ENCODE measurements at places on chromosomes 6 and 20.

DNA sequence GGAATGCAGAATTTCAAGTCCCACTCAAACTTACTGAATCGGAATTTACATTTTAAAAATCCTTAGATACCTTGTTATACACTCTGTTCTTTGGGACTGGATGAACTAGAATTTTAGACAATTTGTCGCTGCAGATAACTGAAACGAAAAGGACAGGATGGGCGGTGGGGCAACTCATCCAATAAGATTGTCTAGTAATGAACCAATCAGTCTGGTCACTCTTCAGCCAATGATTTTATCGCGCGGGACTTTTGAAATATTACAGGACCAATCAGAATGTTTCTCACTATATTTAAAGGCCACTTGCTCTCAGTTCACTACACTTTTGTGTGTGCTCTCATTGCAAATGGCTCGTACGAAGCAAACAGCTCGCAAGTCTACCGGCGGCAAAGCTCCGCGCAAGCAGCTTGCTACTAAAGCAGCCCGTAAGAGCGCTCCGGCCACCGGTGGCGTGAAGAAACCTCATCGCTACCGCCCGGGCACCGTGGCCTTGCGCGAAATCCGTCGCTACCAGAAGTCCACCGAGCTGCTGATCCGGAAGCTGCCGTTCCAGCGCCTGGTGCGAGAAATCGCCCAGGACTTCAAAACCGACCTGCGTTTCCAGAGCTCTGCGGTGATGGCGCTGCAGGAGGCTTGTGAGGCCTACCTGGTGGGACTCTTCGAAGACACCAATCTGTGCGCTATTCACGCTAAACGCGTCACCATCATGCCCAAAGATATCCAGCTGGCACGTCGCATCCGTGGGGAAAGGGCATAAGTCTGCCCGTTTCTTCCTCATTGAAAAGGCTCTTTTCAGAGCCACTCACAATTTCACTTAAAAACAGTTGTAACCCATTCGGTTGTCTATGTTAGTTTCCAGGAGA is 41.9 kb upstream of the HFE start:
- peak; percentile 93 for DNase-seq

DNA sequence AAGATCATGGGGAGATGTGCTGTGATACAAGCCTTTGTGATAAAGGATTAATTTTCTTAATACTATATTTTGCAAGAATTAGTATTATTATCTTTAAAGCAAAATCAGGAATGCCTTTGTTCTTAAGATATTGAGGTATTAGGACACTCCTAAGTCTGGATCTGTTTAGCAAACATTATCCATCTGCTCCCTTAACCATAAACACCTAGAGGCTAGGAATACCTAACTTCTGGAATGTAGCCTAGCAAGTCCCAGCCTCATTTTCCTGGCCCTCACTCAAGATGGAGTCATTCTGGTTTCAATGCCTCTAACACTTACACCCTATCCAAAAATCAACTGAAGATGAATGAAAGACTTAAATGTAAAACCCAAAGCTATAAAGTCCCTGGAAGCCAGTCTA is 106.3 kb upstream of the GJE1 start:
- no peak for DNase-seq

- no peak for DNase-seq
Observed at GRCh38 chr6:144886682-144887081, 601.5 kb downstream of the UTRN start.

DNA sequence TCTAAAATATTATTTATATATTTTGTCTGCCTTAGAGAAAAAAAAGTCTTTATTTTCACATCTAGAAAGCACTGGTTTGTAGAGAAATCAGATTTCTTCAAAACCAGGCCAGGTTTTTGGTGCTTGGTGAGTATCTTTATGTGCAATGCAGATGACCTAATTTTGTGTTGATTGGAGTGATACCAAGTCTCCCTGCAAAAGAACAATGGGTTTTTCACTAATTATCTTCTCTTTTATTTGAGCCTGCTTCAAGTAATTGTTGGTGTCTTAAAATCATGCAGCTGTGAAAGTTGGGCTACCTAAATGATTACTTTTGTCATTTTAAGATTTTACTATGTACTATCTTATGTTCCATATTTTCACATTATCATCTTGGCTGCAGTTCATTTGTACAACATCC is 874.7 kb downstream of the TFAP2A start:
- DNase-seq, result no peak

DNA sequence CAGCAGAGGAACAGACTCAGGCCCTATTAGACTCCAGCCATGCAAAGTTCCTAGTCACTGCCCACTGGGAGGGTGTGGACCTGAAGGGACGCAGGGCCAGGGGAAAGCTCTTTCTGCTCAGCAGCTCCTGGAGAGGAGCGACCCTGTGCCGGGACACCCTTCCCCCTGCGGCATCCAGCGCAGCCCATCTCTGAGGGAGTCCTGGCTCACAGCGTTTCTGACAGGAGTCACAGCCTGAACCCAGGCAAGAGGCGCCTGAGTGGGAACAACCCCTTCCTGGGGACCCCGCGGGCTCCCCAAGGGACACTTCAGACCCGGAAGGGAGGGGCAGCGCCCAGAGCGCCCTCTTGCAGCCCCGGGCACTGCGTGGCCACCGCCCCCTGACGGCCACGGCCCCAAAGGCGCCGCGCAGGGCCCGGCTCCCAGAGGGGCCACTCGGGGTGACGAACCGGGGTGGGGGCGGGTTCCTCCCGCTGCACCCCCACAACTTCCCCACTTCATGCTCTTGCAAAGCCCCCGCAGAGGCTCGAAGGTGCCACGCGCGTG is 862 bp downstream of the UCKL1 start:
- DNase-seq, result no peak

DNA sequence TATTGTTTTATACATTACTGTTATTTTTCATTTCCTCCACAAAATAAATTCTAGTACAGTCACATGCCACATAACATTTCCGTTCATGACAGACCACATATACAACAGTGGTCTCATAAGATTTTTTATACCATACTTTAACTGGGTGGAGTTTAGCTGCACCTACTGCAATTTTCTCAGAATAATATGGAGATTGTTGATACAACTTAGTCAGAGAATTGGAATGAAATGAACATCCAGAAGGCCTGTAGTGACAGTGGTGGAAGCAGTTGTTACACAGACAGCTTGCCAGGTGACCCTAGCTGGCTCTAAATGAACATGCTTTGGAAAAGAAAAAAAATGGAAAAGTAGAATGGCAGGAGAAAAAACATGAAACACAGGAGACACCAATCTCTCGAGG is 183.2 kb upstream of the TCF21 start:
- DNase-seq, result no peak

DNA sequence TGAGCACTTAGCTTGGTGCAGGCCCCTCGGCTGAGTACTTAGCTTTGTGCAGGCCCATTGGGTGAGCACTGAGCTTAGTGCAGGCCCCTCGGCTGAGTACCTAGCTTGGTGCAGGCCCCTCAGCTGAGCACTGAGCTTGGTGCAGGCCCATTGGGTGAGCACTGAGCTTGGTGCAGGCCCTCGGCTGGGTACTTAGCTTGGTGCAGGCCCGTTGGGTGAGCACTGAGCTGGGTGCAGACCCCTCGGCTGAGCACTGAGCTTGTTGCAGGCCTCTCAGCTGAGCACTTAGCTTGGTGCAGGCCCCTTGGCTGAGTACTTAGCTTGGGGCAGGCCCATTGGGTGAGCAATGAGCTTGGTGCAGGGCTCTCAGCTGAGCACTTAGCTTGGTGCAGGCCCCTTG is 387.1 kb downstream of the THBS2 start:
- DNase-seq, result no peak

GRCh38 chr6:4973415-4973814 is 30.4 kb downstream of the RPP40 start:
- no peak for DNase-seq

DNA sequence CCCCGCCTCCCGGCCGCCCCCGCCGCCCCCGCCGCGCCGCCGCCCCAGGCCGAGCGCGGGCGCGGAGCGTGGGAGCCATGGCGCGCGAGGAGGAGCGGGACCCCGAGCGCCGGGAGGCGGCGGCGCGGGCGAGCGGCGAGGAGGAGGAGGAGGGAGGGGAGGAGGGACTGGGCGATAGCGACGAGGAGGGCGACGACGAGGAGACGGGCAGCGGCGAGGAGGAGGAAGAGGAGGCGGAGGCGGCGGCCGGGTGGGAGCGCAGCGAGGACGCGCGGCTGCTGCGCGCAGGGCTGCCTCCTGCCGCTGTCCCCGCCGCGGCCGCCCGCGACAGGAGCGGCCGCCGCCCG is at the start of gene SLC24A3:
SLC24A3 (plus strand) TSS at position 174 of the 347 bp plus-strand sequence.
- peak; percentile 53 for DNase-seq

DNA sequence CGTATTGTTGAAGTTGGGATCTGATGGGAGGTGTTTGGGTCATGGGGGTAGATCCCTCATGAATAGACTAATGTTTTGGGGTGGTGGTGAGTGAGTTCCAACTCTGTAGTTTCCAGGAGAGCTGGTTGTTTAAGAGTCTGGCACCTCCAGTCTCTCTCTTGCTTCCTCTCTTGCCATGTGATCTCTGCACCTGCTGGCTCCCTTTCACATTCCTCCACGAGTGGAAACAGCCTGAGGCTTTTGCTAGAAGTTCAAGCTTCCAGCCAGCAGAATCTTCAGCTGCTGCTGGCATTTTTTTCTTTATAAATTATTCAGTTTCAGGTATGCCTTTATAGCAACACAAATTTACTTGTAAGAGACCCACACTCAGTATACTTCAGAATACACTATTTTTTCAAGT is 1021.6 kb downstream of the EYS start:
- DNase-seq, result no peak

DNA sequence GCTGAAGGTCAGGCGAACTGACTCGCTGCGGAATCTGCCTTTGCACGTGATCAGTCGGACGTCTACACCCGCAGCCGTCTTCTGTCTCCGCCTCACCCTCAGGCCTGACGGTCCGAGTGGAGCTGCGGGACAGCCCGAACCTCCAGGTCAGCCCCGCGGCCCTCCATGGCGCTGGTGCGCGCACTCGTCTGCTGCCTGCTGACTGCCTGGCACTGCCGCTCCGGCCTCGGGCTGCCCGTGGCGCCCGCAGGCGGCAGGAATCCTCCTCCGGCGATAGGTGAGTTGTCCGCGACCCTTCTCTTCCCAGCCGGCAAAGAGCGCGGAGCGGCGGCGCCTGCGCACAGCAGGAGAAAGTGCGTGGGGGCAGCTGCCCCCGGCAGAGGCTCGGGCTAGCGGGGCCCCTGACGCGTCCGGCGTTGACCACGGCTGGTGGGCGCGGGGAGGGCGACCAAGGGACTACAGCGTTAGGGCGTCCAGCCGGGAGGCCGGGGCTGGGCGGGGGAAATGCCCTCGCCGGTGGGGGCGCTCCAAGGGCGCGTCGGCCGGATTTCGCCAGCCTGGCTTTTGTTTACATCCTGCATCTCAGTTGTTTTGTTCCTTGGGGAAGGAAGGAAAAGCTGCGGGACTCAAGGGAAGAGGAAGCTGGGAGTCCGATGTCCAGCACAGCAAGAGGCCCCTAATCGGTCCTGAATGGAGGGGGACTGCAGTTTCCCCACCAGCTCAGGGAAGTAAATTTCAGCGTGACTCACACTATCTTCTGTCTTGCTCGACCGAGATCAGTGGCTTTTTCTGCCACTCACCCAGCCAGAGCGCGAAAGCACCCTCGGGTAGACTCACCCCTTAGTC is at the start of gene SMPDL3A:
SMPDL3A (plus strand) TSS at position 77 of the 846 bp plus-strand sequence; CDS start at position 166, 89 bp downstream.
- DNase-seq, result peak; percentile 83

GRCh38 chr20:7308163-7308562 is 540.7 kb downstream of the BMP2 start:
- DNase-seq, result no peak

DNA sequence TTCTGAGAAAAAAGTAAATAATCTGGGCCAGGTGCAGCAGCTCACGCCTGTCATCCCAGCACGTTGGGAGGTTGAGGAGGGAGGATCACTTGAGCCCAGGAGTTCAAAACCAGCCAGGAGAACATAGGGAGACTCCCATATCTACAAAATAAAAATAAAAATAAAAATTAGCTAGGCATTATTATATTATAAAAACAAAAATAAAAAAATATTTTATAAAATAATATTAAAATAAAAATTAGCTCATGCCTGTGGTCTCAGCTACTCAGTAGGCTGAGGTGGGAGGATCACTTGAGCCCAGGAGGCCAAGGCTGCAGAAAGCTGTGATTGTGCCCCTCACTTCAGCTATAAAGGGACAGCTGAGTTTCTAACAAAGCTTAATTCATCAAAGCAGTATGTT is 362.9 kb downstream of the SMOC2 start:
- no peak for DNase-seq

DNA sequence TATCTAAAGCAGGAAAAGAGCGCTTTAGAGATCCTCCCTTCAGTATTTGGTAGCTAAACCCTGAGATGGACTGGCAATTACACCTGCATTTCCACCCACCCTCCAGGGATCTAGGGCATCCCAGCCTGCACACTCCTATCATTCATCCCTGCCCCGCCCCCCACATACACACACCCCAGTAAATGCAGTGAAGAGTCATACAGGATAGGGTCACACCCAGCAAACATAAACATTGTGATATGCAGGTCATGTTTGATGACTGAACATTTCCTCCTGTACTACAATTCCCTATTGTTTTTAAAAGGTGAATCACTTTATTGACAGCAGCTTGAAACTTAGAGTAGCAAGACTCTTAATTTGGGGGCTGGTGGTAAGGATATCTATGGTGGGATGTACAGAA is 112.9 kb downstream of the FOXO3 start:
- no peak for DNase-seq

GRCh38 chr6:49327005-49327404 is 136.0 kb downstream of the MMUT start:
- no peak for DNase-seq

- DNase-seq, result no peak
Observed at GRCh38 chr6:119671105-119671504, 321.5 kb upstream of the MAN1A1 start.

DNA sequence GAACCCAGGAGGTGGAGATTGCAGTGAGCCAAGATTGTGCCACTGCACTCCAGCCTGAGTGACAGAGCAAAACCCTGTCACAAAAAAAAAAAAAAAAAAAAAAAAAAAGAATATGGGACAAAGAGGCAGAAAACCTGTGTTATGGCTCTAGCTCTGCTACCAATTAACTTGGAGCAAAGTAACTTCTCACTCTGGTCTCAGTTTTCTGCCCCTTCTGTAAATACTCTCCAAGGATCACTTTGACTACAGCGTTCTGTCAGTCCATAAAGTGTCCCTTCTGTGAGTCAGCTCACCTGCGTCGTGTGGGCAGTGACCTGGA is 24.6 kb downstream of the C6orf132 start:
- DNase-seq, result no peak
